Activated CD8-positive, alpha-beta memory T cell treated with anti-CD3 and anti-CD28 coated beads for 1 hour (primary cell): ENCODE measurements at places on chromosomes 7 and 10.

- no peak for DNase-seq
Measured at GRCh38 chr7:50213622-50214017, 90.9 kb upstream of the IKZF1 start.

GRCh38 chr10:79254333-79255006, 92.8 kb upstream of the PPIF start:
- no peak for DNase-seq

DNA sequence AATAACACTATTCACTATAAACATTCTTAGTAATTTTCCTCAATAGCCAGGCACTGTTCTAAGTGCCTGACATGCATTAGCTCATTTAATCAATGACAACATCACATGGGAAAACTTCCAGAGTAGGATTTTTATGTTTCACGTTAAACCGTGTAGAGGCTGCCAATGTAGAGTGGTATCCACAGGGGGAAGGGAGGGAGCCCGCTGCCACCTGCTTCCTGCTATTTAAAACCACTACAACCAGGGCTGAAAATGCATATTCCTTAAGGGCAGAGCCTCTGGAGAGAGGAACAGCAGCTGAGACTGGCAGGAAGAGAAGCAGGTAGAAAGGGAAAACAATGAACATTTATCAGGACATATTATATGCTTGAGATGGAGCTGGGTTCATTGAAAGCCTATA, 684.3 kb upstream of the AUTS2 start:
- no peak for DNase-seq

- no peak for DNase-seq
Measured at GRCh38 chr10:18100669-18101068, 39.6 kb upstream of the CACNB2 start.

DNA sequence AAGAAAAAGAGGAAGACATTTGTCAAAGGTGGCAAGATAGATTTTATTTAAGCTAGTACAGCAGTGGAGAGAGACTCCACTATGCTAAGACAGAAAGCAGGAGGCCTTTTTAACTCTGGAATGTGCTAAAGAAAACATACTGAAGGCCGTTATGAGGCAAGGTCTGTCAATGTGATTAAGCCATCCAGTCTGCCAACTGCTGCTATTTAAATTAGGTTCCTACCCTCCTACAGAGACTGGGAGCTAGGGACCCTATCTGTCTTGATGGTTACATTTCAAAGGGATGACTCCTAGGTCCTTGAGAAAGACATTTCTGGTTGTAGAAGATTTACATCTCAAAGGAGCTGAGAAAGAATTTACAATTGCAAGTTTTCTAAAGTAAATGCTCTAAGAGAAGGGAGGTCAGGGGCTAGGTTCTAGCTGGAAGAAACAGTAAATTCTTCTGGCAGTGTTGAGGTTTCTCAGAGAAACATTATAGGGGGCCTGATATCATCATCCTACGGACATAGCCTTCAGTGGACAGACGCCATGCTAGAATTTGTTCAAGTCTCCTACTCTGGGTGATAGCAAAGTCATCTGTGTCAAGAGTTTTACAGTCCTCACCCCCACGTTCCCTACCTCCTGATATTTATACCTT, 211.6 kb downstream of the PHF14 start:
- DNase-seq: no peak

GRCh38 chr10:22651276-22651980, 63.0 kb downstream of the PIP4K2A start:
- no peak for DNase-seq

GRCh38 chr10:43962346-43963191, 313.9 kb upstream of the ZNF32 start:
- DNase-seq: no peak
